ENCODE measurements at places on chromosomes 7 and 10.

DNA sequence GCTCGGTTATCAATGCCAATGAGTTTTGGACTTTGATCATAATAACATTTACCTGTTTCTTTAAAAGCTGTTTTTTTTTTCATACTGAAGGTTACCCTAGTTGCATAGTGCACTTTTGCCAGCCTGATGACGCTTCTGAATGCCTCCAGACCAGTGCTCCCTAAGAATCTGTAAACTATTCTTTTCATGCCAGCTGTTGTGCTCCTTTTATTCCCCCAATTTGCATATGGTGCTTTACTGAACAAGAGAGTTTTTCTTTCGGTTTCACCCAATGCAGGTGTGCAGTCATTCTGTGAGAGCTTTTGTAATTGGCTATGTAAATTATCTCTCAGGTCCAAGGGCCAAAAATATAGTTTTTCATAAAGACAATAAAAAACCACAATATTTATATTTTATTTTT, 48.1 kb upstream of the GLCCI1 start:
- no peak for DNase-seq

- no peak for DNase-seq
Measured at GRCh38 chr7:70947181-70947580, 184.8 kb upstream of the GALNT17 start.

- DNase-seq, result no peak
Measured at GRCh38 chr7:142855114-142855743, 353 bp downstream of the EPHB6 start.

DNA sequence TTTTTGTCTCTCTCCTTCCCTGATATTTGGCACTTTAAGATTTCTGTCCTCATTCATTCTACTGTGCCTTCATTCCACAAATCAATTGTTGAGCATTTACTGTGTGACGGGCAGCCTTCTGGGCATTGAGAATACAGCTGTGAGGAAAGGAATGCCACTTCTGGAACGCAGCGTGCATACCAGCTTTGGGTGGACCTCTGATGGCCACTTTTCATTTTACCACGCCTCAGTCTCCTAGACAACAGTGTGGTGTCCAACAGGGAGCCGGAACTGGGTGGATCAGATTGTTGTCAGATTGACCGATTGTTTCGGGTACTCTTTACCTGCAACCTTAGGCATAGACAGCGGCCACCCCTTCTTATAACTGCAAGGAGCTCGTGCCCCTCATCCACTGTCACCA, 222.7 kb upstream of the DPP6 start:
- DNase-seq, result no peak

- no peak for DNase-seq
Measured at GRCh38 chr7:5590596-5591277, 167.1 kb upstream of the TNRC18 start.

DNA sequence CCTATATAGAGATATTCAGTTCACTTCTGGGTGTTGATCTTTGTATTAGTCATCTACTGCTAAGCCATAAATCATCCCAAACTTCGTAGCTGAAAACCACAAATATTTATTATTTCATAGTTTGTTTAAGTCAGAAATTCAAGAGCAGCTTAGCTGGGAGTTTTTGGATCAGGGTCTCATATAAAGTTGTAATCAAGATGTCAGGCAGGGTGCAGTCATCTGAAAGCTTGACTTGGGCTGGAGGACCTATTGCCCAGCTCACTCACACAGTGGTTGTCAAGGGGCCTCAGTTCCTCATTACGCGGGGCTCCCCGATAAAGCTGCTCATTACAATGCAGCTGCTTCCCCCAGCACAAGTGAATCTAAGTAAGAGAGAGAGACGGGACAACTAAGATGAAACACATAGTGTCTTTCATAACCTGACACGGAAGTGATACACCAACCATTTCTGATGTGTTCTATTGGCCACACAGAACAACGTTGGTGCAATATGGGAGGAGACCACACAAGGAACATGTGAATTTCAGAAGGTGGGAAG, 15.7 kb downstream of the PPP1R3C start:
- no peak for DNase-seq

GRCh38 chr7:72183835-72184234, 228.3 kb downstream of the CALN1 start:
- no peak for DNase-seq

GRCh38 chr10:6409971-6410643, 170.0 kb downstream of the PRKCQ start:
- no peak for DNase-seq

DNA sequence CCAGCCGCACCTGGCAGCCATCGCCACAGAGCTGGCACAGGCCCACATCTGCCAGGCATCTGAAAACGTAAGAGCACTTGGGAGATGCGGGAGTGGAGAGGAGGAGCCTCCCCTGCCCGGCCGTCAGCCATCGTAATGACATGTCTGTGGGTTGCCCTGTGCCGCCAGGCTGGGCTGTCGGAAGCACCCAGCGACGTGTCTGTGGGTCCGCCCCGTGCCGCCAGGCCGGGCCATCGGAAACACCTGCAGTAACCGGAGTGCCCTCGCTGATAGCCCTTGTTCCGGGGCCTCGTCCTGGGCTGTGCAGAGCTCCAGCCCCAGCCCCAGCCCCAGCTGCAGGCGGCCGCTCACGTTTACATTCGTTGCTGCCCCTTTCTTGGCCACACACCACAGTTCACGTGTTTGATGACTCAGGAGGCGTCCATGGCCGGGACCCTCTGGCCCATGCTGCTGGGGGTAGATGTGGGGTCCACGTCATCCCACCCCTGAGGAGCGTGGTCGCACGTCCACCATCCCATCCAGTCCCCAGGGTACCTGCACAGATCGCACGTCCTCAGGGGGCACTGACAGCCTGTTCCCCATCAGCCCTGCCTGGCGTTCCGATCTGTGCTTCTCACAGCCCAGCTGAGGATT, 30.0 kb upstream of the PRKAR1B start:
- DNase-seq, result no peak

- no peak for DNase-seq
Measured at GRCh38 chr10:51113007-51113406, 38.7 kb downstream of the PRKG1 start.

DNA sequence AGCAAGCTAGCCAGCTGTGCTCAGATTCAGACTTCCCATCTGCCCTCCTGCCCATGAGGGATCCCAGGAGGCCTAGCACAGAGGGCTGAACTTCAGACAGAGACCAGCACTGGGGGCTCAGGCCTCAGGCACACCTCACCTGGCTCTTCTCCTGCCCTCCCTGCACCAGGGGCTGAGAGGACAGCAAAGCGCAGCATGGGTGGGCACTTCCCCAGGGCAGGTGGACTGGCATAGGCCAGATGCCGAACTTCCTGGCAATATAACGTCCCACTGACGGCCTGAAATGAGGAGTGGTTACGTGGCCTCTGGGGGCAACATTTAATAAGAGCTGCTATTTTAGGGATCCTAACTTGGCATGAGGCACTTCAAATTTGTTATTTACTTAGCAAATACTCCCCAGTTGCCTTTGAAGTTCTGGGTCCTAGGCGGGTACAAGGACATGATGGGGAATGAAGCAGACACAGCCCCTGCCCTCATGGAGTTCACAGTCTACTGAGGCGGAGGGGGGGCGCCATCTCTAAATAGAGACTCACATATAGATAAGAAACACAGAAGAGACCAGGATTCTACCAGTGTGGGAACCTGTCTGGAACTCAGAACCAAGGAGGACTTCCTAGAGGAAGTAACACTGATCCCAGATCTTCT, 101.8 kb upstream of the ZMIZ1 start:
- DNase-seq, result no peak

DNA sequence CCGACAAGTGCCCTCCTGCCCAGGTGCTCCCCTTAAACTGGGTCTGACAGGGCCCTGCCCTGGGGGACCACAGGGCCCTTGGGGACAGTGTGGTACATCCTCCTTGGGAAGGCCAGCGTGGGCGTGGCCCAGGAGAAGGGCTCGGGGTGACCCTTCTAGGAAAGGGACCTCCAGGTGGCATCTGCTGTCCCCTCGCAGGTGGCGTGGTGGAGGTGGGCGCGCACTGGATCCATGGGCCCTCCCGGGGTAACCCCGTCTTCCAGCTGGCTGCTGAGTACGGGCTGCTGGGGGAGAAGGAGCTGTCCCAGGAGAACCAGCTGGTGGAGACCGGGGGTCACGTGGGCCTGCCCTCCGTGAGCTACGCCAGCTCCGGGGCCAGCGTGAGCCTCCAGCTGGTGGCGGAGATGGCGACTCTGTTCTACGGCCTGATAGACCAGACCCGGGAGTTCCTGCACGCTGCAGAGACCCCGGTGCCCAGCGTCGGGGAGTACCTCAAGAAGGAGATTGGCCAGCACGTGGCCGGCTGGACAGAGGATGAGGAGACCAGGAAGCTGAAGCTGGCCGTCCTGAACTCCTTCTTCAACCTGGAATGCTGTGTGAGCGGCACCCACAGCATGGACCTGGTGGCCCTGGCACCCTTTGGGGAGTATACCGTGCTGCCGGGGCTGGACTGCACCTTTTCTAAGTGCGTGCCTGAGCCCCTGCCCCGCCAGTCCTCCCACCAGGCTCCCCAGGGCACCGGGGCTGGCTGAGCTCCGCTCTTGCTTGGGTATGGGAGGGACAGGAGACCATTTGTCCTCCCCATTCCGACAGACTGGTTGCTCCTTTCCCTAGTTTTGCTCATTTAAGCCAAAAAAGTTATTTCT, 972 bp downstream of the PAOX start:
- DNase-seq, result no peak

- DNase-seq, result no peak
Measured at GRCh38 chr7:104264285-104264684, 56.5 kb upstream of the ORC5 start.

DNA sequence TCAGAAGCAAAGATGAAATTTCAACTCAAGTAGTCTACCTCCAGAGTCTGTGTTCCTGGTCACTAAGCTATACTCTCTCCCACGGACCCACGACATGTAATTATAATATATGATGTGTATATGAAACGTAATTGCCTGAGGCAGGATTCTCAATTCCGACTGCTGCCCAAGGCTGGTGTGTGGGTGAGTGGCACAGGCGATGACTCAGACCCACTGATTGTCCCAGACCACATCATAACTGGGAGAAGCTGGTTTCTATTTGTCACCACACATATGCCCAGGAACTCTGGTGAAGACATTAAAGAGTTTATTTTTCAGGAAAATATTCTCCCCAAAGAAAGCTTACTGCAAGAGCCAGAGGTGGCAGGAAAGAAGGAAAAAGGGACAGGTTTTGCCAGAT, 219.3 kb downstream of the JAZF1 start:
- peak; percentile 21 for DNase-seq

- no peak for DNase-seq
Measured at GRCh38 chr10:82319562-82319961, 444.6 kb downstream of the NRG3 start.

GRCh38 chr10:113857210-113857609, 2.7 kb downstream of the NHLRC2 start:
- no peak for DNase-seq

GRCh38 chr10:74755273-74755672, 71.1 kb upstream of the KAT6B start:
- no peak for DNase-seq

- DNase-seq, result peak; percentile 40
Measured at GRCh38 chr7:24965831-24966708, 13.9 kb downstream of the OSBPL3 start.

GRCh38 chr10:110171032-110171431, 36.4 kb upstream of the MXI1 start:
- no peak for DNase-seq

GRCh38 chr10:29559996-29560395, 74.8 kb downstream of the SVIL start:
- DNase-seq, result no peak

DNA sequence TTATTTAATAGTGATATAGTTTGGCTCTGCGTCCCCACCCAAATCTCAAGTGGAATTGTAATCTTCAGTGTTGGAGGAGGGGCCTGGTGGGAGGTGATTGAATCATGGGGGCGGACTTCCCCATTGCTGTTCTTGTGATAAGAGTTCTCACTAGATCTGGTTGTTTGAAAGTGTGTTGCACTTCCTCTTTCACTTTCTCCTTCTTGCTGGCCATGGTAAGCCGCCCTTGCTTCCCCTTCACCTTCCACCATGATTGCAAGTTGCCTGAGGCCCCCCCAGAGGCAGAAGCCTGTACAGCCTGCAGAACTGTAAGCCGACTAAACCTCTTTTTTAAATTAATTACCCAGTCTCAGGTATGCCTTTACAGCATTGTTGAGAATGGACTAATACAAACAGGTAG, 101.4 kb downstream of the MTPAP start:
- no peak for DNase-seq

GRCh38 chr10:64093946-64094535, 572.8 kb downstream of the REEP3 start:
- no peak for DNase-seq

GRCh38 chr10:64635906-64636305, 1114.7 kb downstream of the REEP3 start:
- DNase-seq, result no peak

DNA sequence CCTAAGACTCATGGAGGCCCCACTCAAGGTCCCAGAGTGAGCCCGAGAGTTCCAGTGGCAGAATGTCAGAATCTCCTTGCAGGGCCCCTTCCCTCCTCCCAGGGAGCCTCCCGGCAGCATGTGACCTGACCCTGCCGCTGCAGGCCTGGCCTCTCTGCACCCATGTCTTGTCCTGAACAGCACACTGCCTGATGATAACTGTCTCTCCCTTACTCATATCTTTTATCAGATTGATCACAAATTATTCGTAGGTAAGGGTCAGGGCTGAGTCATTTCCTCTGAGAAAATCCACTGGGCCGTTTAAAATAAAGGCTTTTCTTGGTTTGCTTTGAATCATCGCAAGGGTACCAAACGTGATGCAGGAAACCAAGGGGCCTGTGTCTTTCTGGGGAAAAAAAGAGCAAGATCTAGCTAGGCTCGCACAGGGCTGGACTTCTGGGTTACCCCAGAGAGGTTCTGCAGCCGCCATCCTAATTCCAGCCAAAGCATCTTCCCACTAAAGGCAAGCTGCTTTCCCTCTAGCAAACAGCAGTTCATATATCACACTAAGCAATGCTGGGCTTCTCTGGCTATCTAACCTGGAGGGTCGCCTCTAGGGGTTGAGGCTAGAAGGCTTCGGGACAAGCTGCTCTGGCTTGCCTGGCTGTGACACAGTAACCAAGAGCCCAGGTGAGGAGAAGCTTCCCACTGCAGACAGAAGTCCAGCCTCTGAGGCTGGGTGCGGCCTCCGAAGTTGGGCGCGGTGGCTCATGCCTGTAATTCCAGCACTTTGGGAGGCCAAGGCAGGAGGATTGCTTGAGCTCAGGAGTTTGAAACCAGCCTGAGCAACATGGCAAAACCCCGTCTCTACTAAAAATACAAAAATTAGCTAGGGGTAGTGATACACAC, 104.9 kb downstream of the SPDYE5 start:
- peak; percentile 38 for DNase-seq

GRCh38 chr10:114276671-114277070, 37.6 kb downstream of the VWA2 start:
- DNase-seq, result no peak

- no peak for DNase-seq
Measured at GRCh38 chr10:49143249-49143648, 9.4 kb upstream of the FAM170B start.

GRCh38 chr10:125584954-125585353, 98.0 kb downstream of the TEX36 start:
- no peak for DNase-seq

GRCh38 chr7:20797462-20798080, 10.9 kb upstream of the SP8 start:
- DNase-seq, result peak; percentile 28
